Activated CD4-positive, alpha-beta memory T cell treated with anti-CD3 and anti-CD28 coated beads for 36 hours (primary cell): ENCODE measurements at places on chromosomes 4 and X. TPM values are rescaled to one million over a fixed set of nuclear protein-coding genes. Genes with fewer than 3 reads are reported as not detected.

The ODAPH gene
- total RNA-seq: not detected

The ZNF330 gene
- 62.6 TPM for total RNA-seq

GRCh38 chr4:10130178-10130888 lies 13.7 kb upstream of the WDR1 start:
- no peak for DNase-seq

GRCh38 chrX:31021537-31021936 lies 50.3 kb downstream of the FTHL17 start:
- DNase-seq: no peak

GRCh38 chr4:175651756-175652310 lies 160.2 kb downstream of the GPM6A start:
- no peak for DNase-seq
